ENCODE measurements at places on chromosomes 3 and 15. TPM values are rescaled to one million over a fixed set of nuclear protein-coding genes. Genes with fewer than 3 reads are reported as not detected.

CCR8 gene
- not detected for total RNA-seq

DNA sequence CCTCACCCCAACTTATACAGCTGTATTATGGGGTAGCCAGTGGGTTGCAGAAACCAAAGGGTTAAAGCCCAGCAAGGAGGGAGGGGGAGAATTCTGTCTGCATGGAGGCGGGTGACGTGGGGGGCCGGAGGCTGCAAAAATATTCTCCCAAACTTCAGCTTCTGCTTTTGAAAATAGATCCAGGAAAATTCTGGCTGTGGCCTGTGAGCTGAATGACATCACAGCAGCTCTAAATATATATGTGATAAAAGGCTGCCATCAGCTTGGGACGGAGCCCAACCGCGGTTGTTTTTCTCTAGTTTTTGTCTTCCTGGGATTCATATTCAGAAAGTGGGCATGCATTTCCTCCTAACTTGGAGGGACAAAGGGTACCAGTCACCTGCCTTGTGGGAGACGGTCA is 27.6 kb downstream of the MAPKAPK3 start:
- H3K4me3 ChIP-seq: no peak overlapping the region
- DNase-seq: no peak
- H3K36me3 ChIP-seq: no peaks in the 10 kb centered on the region
- H3K4me1 ChIP-seq: no peaks in the 10 kb centered on the region

DNA sequence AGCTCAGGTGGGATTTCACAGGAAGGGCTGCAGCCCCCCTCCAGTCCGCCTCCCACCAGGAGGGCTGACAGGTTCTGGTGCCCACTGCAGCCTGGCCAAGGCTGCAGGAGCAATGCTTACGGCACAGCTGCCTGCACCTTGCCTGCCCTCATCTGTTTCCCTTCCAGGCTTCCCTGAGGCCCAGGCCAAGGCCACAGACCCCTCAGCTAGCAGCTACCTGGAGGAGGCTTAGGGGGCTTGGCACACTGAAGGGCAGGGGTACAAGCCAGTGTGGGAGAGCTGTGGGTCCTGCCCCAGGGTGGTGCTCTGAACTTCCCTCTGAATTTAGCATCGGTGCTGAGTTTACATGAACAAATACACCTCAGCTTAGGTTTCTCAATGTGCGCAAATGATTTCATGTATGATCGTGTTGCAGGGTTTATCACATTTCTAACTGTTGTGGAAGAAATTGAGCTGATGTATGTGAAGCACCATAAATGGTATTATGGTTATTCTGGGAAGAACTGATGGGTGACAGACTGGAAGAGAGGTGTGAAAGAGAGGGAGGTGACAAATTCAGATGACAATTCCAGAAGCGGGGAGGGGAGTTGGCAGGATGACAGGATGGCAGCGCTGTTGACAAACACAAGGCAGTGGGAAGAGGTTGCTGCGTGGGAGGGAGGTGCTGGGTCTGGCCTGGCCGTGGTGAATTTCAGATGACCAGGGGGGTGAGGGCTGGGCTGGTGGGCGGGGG is 6.1 kb downstream of the RHCG start:
- no peaks in the 10 kb centered on the region for H3K4me1 ChIP-seq
- H3K27ac ChIP-seq: no peak overlapping the region
- DNase-seq: no peak
- no peaks in the 10 kb centered on the region for H3K36me3 ChIP-seq

DNA sequence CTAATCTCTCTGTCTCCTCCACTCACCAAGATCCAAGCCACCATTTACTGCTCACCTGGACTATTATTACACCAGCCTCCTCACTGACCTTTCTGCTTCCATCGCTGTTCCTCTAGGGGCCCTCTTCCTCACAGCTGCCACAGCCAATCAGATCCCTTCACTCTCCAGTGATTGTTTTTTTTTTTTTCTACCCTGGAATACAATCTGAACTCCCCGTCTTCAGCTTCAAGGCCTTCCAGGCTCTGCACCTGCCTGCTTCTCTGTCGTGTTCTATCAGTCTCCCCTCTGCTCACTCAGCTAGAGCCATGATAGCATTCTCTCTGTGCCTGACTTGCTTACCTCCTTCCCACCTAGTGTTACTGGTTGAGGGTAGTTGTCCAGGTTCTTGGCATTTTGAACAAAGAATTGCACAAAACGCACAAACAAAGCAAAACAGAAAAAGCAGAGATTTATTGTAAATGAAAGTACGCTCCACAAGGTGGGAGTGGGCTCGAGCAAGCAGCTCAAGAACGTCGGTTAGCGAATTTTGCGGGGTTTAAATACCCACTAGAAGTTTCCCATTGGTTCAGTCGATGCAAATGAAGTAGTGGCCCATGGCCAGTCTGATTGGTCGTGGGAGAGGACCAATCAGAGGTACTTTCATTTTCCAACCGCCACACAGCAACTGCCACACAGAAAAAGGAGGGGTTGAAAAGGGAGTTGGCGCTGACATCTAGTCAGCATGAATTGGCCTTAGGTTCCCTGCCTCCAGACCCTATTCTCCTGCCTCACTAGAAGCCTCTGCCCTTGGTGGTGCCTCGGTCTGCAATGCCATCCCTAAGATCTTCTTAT is 188.9 kb downstream of the TLE3 start:
- no peak overlapping the region for H3K27ac ChIP-seq
- no peak for DNase-seq
- H3K27me3 ChIP-seq: no peaks in the 10 kb centered on the region
- H3K4me3 ChIP-seq: no peak overlapping the region
- H3K4me1 ChIP-seq: no peaks in the 10 kb centered on the region
